Astrocyte of the spinal cord (primary cell): ENCODE measurements at places on chromosomes 2 and 18.

GRCh38 chr2:46504221-46504620, 24.9 kb downstream of the TMEM247 start:
- DNase-seq: no peak

DNA sequence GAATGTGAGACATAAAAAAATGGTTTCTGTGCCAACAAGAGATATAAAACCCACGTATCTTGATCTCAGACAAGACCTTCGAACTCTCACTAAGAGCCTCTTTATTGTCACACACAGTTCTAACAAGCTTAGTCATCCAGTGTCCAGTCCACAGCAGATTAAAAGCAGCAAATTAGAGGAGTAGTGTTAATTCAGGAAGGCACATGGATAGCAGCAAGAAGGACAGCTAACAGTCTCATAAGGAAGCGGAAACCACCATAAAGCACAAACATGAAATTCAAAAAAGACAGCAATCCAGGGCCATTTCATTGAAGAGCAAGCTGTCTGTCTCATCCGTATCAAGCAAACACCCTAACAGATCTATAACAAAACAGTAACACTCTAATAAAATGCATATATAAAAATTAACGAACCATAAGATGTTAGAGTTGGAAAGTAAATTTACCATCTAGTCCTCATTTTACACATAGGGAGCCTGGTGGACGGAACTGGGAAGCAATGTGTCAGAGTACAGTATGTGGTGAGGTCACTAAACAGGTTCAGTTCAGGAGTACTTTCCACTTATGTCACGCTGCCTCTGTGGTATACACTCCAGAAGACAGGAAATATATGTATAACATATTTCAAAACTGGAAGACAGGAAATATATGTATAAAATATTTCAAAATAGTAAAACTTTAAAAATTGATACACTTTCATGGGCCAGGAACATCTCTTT, 18.3 kb downstream of the AAK1 start:
- no peak for DNase-seq

GRCh38 chr2:226837334-226837733, 1.5 kb downstream of the RHBDD1 start:
- no peak for DNase-seq

GRCh38 chr18:55266981-55267380, 307.7 kb upstream of the CCDC68 start:
- DNase-seq: no peak

DNA sequence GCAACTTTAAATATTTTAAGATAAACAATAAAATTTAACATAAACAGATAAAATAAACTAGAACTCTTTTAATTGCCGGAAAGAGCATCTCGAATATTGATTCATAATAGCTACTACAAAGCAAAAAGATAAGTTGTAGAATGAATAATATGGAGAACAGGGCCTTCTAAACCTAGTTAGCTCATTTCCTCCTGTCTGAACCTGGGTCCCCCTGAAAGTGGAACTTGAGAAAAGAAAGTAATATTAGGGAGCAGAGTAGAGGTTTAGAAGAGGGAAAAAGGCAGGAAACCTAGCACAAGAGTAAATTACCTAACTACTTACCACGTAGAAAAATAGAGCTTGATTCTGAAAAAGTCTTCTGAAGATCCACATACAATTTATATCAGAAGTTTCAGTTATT, 80.7 kb upstream of the NETO1 start:
- no peak for DNase-seq

DNA sequence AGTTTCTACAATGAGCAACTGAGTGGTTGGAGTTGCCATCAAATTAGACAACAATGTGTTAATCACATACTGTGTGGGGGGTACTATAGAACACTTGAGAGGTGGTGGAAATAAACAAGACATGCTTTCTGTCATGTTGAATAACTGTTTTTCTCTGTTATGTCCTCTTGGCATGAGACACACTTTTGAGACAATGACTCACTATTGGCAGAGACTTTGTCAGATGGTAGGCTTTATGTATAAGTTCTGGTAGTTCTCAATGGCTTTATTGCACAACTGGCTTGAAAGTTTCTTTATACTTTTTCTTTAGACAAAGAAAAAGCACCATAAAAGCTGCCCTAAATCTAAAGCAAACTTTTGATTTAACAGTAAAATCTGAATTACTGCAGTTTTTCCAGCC, 578.7 kb downstream of the ADCYAP1 start:
- no peak for DNase-seq

- DNase-seq: no peak
Observed at GRCh38 chr2:214742119-214742518, 67.4 kb downstream of the BARD1 start.

- DNase-seq: no peak
Observed at GRCh38 chr2:133517876-133518275, 50.4 kb downstream of the NCKAP5 start.

- DNase-seq: no peak
Observed at GRCh38 chr18:65423776-65424175, 327.0 kb upstream of the CDH7 start.

GRCh38 chr2:151302404-151302803, 12.9 kb upstream of the NMI start:
- DNase-seq: no peak

DNA sequence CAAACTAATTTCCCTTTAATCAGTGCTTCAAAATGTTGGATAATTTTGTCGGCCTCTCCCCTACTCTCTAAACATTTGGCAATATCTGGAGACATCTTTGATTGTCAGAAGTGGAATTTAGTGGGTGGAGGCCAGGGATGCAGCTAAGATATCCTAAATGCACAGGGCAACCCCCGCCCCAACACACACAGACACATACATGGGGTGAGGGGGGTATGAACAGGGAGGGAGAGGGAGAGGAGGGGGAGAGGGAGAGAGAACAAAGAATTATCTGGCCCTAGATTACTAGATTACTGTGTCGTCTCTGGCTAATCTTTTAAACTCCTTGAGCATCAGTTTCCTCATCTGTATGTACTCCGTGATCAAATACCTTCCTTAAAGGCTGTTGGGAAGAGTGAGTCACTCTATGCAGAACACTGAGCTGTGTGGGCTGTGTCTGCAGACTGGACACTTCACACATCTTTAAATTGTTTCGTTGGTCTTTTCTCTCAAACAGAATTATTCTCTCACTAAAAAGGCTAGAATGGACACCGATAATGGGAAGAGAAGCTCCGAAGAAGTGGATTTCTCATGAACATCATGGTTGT, 2.9 kb downstream of the RNF149 start:
- DNase-seq: peak; percentile 64

GRCh38 chr2:2392332-2392731, 61.3 kb upstream of the MYT1L start:
- DNase-seq: no peak

- DNase-seq: no peak
Observed at GRCh38 chr2:61543062-61543461, 4.9 kb upstream of the XPO1 start.

GRCh38 chr2:147173189-147173581, 671.6 kb upstream of the ACVR2A start:
- DNase-seq: peak; percentile 3

GRCh38 chr2:72143441-72144273, 4.0 kb downstream of the CYP26B1 start:
- DNase-seq: no peak

DNA sequence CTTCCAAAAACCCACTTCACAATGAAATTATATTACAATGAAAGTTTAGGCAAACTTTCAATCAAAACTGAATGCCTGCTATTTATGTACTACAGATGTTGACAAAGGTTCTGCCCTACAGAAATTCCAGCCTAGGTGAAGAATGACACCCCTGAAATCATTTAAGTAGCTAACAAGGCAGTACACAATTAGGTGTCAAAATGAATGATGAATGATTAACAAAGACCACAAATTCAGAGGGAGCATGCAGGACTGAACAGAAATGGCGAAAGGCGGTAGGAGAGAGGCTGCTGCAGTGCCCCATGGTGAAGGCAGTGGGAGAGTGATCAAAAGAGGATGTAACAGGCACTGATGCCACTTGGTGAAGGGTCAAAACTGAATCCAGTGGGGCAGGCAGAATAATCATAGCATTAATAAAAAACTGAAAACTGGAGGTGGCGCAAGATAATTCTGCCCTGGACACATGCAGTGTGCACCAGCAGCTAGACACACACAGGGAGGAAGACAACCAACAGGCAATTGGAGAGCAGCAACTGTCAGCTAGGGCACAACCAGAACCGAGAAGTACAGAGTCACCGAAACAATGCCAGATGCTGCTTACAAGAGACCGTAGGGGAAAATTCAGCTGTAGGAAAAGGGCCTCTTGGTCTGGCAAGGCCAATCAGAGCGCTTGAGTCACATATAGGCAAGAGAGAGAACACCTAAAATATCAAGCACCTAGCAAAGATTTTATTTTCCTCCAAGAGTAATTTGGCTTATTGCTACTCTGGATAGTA, 4.5 kb downstream of the TMEM131 start:
- no peak for DNase-seq

DNA sequence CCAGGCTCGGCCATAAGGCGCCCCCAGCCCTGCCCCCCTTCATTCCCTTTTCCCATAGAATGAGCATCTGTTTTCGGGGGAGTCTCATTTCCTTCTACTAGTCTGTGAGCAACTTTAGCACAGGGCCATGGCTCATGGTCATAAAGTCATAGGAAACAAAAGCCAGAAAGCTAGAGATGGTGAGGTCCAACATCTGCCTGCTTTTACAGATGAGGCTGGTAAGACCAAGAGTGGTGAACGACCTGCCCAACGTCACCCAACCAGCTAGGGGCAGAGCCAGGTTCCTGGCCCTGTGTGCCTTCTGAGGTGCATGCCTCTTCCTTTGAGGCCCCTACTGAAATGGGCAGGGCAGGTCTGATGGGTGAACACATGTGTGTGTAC, 212.7 kb downstream of the DYSF start:
- no peak for DNase-seq

- no peak for DNase-seq
Observed at GRCh38 chr2:45891719-45892424, 240.4 kb downstream of the PRKCE start.

- no peak for DNase-seq
Observed at GRCh38 chr2:241363426-241363825, 7.3 kb downstream of the FARP2 start.

DNA sequence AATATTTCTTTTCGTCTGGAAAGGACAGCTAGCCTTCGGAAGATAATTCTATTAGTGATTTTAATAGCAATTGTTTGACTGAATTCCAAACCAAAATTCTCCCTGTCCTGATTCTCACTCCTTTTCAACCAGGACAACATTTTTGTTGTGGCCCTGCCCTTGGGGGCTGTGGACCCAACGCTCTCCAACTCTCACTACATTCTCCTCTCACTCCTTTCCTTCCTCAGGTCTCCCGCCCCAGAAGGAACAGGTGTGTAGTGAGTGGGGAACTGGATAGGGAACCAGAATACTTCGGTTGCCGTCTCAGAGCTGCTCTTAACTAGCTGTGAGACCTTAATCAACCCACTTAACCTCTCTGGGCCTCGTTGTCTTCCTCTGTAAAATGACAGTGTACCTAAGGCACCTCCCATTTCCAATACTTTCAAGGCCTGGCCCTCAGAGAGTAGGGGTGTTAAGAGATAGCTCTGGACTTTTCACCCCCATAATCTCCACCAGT, 638 bp upstream of the ADD2 start:
- no peak for DNase-seq

- no peak for DNase-seq
Observed at GRCh38 chr2:21382701-21383520, 259.1 kb downstream of the TDRD15 start.

GRCh38 chr2:122704109-122704563, 948.7 kb downstream of the TSN start:
- no peak for DNase-seq

DNA sequence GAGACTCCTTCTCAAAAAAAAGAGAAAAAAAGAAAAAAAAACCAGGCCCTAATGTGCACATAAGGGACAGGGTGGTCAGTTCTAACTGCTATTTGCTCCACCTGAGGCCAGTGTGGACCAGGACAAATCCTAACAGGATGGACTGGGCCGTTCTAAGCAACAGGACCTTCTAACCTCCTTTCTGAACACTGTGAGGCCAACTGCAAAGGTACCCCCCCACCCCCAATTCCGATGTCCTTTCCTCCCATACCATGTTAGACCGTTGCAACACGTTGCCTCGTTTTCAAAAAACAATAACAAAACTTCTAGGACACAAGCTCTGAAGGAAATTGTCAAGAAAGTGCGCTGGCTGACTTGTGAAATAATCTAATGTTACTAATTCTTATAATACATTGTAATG, 1.2 kb downstream of the THAP4 start:
- DNase-seq: no peak

- DNase-seq: peak; percentile 73
Observed at GRCh38 chr2:235170536-235171521, 219.0 kb downstream of the SH3BP4 start.

DNA sequence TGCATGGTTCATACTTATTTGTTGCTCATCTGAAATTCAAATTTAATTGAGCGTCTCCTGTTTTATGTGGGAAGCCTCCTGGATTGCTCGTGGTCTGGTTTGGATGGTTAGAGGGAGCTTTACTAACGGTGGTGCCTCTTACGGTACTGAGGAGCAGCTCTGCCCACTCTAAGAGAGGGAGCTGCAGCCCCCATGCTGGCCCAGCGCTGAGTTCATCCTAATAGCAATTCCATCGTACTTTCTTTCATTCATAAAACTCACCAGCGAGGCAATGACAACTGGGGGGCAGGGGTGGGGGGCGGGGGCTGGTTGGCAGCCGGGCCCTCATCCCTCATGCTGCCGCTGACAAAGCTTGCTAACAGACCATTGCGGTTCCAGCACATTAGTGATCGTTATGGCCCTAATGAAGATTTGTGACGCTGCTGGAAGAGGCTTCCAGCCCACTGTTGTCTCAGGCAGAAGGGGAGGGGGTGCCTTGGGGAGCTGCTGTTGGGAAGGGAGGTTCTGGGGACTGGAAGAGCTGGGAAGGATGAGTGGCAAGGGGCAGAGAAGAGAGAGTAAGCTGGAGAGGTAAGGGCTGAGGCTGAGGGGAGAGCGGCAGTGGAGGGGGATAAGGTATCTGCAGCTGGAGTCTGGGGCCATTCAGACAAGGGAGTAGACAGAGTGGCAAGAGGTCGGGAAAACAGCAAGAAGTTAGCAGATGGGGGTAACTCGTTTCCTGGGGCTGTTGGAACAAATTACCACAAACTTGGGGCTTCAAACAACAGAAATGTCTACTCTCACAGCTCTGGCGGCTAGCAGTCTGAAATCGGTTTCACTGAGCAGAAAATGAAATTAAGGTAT, 238.1 kb downstream of the LPIN1 start:
- no peak for DNase-seq
